ENCODE measurements at places on chromosomes 2 and 18.

DNA sequence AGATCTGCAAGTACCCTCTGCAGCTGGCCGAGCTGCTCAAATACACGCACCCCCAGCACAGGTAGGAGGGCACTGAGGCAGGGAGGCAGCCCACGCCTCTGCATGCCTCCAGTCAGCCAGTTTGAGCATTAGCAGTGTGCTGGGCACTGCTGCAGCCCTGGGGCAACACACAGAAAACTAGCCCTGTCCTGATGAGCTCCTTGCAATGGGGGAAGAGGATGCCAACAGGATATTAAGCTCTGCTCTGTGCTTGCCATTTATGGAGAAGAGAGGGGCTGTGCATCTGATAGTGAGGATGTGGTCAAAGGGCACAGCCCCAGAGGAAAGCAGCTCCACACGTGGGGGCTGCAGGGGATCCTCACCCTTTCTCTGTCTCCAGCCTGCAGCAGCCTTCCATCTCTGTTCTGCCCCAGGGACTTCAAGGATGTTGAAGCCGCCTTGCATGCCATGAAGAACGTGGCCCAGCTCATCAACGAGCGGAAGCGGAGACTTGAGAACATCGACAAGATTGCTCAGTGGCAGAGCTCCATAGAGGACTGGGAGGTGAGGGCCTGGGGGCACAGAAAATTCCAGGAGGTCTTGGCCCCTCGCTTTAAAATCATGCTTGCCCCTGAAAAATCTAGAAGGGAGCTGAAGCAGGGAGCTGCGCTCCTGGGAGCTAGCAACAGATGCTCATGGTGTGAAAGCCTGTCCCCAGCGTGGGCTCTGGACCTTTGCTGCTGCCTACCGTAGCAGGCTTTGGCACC, 51.7 kb downstream of the FAM168B start:
- DNase-seq = no peak

DNA sequence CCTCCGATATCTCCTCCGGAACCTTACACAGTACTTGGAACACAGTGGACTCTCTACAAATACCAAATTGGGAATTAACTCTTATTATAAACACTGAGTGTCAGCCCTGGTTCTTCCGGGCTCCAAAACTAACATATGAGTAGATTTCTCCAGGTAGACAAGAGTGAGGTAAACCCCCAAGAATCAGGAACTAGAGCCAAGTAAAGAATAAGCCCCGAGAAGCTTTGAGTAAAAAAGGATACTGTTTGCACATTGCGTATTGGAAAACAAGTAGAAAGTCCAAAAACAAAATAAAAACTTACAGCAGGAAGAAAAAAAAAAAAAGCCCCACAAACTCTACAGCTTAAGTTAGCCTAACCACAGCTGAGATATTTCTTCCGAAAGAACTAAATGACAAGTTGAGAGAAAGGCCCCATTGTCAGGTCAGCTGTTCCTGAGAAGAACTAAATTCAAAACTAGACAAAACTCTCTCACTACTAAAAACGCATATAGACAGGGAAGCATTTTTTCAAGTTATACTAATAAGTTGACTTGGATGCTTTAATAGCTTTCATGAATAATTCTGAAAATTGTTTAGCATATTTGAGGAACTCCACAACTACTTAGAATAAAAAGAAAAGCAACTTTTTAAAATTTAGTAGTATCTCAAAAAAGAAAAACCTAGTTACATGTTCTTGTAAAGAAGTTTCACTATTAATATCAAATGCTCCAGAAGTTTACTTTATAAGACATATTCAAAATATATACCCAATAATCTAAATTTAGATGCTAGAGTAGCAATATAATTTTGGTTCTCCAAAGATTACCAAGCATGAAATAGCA, 4.3 kb upstream of the HAAO start:
- no peak for DNase-seq

- DNase-seq = no peak
These were observed 4.0 kb downstream of the BAZ2B start for GRCh38 chr2:159612255-159612901.

DNA sequence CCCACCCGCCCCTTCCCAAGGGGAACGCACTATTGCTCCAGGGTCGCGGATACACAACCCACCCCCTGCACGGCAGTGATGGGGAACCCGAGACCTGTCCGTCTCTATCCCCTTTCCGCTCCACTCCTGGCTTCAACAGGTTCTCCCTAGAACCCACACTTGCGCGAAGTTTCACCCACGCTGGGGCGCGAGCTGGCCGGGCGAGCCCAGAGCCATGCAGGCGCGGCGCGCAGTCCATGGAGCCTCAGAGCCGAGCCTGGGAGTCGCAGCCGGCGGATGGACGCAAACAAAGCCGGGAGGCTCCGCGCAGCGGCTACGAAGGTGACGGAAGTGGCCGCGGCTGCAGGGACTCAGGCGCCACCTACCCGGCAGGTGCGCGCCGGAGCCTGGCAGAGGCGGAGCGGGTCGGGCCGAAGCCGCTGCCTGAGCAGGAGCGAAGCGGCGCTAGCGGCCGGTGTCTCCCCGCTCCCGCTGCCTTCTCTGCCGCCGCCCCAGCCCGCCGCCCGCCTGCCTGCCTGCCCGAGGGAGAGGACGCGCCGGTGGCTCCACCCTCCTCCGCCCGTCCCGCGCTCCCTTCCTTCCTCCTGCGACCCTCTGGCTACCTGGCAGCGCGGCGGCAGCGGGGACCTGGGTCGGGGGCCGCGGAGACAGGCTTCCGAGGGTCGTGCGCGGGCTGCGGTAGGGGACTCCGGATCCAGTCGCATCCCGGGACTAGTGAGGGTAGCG, 14.0 kb downstream of the ALPG start:
- no peak for DNase-seq

- peak; percentile 93 for DNase-seq
These were observed at the start of gene COL5A2 for GRCh38 chr2:189179570-189179950. Gene COL5A2, minus strand, starts transcription at chr2:189179761. Its CDS starts 157 bp downstream, at chr2:189179604.

DNA sequence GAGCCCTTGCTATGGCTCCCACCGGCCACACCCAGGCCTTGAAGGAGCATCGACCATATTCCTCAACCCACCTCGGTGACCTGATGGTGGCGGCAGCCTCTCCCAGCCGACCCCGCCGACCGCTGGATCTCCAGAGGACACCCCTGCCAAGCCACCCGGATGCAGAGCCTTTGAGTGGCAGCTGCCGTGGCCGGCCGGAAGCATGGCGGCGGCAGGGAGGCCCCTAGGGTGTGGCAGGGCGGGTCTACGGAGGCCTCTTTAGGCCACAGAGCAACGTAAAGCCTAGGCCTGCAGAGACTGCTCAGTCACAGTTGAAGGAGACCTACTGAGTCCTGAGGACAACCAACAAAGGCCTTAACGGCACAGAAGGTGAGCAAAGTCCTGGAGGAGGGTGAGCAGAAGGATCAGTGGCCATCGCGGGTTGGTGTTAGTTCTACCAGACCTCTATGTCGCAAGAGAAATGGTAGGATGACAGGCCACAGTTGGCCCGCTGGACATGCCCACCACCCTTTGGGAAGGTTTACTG, 50.4 kb upstream of the TMEM247 start:
- no peak for DNase-seq

GRCh38 chr2:38659115-38659514, 6.8 kb upstream of the GALM start:
- no peak for DNase-seq

- no peak for DNase-seq
These were observed 50.1 kb upstream of the GAREM1 start for GRCh38 chr18:32520771-32521170.

GRCh38 chr18:79460481-79461300, 65.0 kb downstream of the NFATC1 start:
- no peak for DNase-seq

DNA sequence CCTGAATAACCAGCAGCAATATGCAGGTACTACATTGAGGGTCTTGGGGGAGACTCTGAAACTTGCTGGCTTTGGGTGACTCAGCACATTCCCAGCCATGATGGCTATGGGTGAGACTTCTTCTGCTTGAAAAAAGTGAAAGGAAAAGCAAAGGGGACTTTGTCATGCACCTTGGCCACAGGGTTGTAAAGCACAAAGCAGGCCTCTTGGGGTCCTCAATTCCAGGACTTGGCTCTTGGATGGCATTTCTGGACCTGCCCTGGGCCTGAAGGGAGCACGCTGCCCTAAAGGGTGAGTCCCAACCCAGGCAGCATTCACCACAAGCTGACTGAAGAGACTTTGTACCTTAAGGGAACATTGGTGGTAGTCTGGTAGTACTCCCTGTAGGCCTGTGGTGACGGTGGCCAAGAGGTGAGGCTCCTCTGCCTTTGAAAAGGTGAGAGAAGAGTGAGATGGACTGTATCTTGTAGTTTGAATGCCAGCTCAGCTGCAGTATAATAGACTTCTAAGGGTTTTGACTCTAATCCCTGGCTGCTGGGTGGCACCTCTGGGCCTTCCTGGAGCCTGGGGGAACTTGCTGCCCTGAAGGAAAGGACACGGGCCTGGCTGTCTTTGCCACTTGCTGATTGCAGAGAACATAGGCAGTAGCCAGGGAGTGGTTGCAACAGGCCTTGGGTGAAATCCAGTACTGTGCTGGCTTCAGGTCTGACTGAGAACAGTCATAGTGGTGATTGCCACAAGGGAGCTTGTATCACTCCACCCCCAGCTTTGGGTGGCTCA, 36.5 kb upstream of the CYTIP start:
- peak; percentile 38 for DNase-seq

DNA sequence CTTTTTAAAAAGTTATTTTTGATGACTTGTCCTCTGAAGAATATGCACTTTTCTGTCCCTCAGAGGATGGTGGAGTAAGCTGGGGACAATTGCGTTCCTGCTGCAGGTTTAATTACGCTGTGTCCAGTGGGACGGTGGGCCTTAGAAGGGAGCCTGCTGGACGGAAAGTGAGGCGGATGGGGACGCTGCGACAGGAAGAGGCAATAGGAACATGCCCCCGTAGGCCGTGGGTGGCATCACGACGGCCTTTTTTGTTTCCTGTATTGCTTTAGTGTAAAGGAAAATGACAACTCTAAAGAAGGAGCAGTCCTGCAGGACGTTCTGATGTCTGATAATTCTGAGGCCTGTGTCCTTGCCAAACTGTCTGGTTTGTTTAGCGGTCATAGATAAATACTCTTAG, 121.6 kb downstream of the NFATC1 start:
- no peak for DNase-seq

- DNase-seq = no peak
These were observed 15.3 kb downstream of the NMUR1 start for GRCh38 chr2:231514951-231515297.

DNA sequence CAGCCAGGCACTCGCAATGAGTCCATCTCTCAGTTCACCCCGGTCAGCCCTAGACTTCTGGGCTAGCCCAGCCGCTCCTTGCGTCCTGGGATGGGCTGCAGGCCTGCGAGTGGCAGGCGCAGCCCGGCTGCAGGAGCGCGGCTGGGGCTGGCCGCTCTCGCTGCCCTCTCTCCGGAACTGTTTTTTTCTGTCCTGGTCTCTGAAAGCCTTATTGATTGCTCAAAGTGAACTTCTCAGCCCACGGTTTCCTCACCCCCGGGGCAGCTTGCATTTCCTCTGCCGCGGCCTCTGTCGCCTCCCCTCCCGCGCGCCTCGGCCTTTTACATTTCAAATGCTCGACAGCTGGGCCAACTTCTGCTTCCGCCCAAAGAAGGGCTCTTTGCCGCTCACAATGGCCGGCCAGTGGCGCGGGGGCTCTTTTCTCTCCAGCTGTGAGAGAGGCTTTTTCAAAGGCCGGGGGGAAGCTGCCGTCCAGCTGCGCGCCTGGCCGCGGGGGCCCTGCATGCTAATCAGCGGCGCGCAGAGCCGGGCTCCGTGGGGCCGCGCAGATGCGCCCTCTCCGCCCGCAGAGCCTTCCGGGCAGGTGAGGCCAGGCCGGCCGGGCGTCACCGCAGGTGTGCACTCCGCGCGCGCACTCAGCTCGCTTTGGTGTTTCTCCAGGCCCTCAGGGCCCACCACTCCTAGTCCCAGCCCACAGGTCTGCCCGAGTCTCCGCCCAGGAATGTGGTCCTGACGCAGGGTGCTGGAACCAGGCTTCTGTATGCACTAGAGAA, 513.8 kb downstream of the RNF144A start:
- no peak for DNase-seq

DNA sequence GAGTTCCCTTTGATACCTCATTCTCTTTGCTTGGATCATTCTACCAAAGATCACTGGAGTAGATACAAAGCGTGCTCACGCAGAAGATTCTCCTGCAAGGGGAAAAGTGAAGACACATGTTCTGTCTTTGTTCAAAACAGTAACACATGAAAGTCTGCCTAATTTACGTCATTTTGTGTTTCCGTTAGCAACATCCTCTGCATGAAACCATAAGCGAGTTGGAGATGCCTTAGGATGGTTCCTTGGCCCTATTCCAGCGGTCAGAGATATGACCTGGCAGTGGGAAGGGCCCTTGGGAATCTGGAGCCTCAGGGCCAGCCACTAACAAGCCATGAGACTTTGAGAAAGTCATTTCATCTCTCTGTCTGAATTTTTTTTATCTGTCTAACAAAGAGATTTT, 180.9 kb upstream of the TWIST2 start:
- peak; percentile 79 for DNase-seq

DNA sequence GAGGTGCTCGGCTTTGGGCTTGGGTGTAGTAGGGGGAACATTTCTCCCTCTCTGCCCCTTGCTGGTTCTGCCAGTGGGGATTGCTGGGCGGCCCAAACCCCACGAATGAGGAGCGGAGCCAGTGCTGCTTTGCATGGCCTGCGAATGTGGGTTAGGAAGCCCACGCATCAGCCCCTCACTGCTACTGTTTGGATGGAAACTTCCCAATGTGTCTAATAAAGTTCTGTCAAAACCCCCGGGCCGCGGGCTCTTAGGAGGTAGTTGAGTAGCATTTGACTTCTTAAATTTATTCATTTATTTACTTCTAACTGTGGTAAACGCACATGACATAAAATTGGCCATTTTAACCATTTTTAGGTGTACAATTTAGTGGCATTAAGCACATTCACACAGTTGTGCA, 161.3 kb upstream of the FHL2 start:
- no peak for DNase-seq

- no peak for DNase-seq
These were observed 13.0 kb downstream of the PPM1B start for GRCh38 chr2:44181648-44182047.

- DNase-seq = no peak
These were observed 99.6 kb downstream of the KCNF1 start for GRCh38 chr2:11011359-11011758.
